Stimulated activated CD4-positive, alpha-beta T cell treated with anti-CD3 and anti-CD28 coated beads, Interleukin-12 subunit alpha, Interleukin-12 subunit beta, amount 100 ng/mL, for 24 hours (primary cell): ENCODE measurements at places on chromosomes 16 and 17.

GRCh38 chr17:76333673-76334505 is 19.8 kb downstream of the PRPSAP1 start:
- DNase-seq: no peak

DNA sequence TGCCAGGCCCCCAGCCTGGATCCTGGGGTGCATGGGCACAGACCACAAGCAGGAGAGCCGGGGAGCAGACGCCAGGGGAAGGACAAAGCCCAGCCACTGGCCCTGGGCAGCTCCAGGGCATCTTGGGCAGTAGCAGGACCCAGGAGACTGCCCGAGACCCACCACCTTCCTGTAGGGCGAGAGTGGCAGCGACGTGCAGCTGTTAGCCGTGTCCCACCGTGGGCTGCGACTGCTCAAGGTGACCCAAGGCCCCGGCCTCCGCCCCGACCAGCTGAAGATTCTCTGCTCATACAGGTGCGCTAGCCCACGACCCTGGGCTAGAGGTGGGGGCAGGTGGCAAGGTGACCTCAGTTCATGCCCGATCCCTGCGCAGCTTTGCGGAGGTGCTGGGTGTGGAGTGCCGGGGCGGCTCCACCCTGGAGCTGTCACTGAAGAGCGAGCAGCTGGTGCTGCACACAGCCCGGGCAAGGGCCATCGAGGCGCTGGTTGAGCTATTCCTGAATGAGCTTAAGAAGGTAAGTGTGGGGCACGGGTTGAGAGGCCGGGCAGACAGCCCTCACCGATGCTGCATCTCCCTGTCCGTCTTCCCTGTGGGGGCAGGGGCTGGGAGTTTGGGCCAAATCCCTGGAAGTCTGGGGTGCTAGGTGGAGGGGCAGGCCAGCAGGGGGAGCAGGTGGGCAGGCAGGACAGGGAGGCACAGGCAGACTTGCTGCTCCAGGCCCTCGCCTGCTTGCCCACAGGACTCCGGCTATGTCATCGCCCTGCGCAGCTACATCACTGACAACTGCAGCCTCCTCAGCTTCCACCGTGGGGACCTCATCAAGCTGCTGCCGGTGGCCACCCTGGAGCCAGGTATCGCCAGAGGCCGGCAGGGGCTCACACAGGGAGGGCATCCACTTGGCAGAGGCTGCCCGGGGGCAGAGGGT is 13.5 kb upstream of the SMIM5 start:
- DNase-seq: peak; percentile 13

DNA sequence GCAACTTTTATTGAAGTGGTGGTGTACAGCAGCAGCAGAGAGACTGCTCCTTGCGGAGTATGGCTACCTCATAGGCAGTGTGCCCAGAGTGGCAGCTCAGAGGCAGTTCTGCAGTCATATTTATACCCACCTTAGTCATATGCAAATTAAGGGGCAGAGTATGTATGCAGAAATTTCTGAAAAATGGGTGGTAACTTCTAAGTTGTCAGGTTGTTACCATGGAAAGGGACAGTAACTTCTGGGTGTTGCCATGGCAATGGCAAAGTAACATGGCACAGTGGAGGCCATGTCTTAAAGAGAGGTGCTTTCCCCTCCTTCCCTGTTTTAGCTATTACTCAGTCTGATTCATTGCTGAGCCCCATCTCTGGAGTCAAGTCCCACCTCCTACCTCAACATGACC is 53.4 kb downstream of the MEOX1 start:
- DNase-seq: peak; percentile 5

- no peak for DNase-seq
These were observed 140.1 kb downstream of the CLEC16A start for GRCh38 chr16:11084484-11084875.

GRCh38 chr16:73051226-73051625 is 3.3 kb upstream of the ZFHX3 start:
- no peak for DNase-seq

- no peak for DNase-seq
These were observed 225.6 kb downstream of the MSI2 start for GRCh38 chr17:57481910-57482391.

DNA sequence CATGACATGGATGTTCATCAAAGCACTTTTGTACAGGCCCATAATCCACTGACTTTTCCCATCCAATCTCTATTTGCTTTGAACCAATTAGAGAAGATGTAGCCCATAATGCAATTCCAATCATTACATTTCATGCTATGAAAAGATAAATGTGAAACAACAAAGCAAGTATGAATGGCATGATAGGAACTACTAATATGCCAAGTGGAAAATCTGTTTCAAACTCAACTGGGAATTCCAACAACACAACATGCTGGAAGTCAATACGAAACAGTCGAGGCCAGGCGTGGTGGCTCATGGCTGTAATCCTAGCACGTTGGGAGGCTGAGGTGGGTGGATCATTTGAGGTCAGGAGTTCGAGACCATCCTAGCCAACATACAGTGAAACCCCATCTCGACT is 39.6 kb upstream of the TMEM97 start:
- DNase-seq: no peak

- no peak for DNase-seq
These were observed at the start of gene CCL5 for GRCh38 chr17:35879773-35880654. Gene CCL5 (minus strand): TSS chr17:35880360.

- no peak for DNase-seq
These were observed 93.6 kb downstream of the WSCD1 start for GRCh38 chr17:6163612-6164333.

DNA sequence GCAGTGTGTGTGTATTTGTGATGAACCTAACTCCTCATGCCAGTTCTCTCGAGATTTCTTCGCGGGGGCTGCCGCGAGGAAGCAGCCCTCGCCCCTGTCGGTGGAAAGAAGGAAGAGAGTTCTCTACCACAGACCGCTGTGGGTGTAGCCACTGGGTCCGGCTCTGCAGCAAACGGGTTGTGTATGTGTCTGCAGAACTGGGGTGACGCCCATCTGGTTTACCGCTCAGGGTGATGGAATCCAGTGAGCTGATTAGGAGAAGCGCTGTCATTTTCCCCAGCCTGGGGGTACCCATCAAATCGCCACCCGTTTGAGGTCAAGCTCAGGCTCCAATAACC is 7.7 kb downstream of the CORO6 start:
- DNase-seq: no peak

GRCh38 chr16:67451061-67451703 is 20.3 kb downstream of the HSD11B2 start:
- no peak for DNase-seq

DNA sequence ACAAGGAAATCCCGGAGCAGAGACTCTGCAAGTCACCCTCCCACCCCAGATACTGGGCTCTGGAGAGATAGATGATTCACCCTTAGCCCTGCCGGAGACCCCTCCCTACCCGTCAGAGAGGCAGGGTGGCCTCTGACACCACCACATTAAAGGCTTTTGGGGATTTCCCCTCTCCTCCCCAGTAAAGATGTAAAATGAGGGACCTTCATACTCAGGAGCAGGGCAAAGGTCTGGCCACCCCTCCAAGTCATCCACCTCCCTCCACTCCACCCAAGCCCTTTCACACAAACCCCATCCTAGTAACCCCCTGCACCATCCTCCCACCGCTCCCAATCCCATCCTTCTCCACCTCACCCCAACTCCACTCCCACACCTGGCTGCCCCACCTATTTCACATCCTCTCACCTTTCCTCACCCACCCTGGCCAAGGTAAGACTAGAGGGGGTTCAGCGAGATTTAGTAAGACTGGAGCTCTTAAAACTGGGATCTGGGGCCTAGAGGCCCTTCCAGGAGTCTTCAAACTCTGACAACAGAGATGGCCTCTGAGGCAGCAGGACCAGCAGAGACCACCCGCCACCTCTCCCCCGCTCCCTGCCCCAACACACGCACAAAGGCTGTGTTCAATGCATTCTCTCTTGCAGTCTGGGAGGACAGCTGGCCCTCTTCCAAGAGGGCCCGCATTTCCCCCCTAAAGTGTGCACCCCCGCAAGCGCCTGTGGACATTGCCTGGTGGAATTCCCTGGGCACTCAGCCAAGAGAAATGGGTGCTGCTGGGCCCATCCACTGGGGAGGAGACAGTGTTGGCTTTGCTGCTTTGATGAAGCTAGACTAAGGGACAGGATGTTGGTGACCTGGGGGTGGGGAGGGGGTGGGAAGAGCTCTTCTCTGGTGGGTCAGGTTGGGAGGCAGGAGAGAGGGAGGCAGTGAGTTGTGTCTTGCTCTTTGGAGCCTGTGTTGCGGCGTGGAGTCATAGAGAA is 1.1 kb downstream of the ABAT start:
- DNase-seq: peak; percentile 51

- no peak for DNase-seq
These were observed 2.0 kb downstream of the SEPHS2 start for GRCh38 chr16:30443631-30444030.

DNA sequence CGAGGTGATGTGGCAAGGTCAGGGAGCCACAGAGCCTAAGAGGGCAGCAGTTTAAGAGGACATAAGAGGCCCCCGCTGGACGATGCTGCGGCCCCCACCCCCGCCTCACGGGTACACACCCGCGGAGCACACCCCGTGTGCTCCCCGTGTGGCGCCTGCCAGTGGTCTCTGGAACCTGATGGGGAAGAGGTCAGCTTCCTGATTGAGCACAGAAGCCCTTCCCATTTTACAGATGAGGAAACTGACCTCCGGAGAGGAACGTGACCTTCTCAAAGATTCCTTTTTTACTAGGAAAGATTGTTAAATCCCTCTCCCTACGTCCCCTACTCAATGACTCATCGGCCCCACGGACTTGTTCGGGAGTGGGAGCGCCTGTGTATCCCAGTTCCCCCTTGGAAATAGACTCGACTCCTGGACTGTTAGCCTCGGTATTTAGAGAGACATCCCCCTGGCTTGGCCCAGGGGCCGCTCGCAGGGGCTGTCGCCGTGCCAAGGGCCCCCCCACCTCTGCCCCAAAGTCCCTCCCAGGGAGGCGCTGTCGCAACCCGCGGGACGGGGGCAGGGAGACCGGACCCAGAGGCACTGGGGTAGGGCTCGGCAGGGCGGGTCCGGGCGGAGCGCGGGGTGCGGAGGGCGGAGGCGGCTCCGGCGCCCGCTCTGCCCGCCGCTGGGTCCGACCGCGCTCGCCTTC is at the start of gene ABCC3:
Gene ABCC3, plus strand, starts transcription at position 658 of the 691 bp plus-strand sequence. CDS start 56 bp downstream, outside the sequence.
- no peak for DNase-seq

DNA sequence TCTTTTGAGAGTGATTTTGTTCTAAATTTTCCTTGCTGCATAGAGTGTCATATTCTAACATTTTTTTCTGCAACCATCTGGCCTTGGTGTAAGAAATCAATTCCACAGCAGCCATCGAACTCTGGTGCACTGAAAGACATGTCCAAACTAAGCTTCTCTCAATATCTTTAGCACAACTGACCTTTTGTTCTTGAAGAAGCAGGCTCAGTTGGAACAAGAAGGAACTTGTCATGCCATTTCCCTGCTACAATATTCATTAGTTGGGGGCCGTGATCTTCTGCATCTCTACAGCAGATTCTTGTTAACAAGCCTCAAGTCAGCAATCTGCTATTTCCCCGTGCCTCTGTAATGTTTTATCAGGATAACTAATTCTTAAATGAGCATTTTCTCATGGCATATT is 1305.6 kb downstream of the CDH11 start:
- DNase-seq: no peak

DNA sequence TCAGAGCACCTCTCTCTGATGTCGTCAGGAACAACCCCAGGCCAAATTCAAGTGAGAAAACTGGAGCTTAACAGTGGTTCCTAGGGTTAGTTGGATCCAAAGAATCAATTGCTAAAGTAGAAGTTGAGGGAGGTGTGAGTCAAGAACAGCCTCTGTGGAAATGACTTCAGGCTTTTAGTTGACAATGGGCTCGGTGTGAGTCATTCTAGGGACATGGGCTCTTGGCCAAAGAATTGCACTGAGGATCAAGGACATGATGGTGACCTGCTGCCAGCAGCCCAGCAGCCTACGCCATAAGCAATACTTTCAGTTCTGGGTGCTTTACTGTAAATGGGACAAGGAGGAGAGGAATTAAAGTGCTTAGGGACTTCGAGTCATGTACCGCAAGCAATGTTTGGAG is 32.1 kb upstream of the SMURF2 start:
- no peak for DNase-seq

DNA sequence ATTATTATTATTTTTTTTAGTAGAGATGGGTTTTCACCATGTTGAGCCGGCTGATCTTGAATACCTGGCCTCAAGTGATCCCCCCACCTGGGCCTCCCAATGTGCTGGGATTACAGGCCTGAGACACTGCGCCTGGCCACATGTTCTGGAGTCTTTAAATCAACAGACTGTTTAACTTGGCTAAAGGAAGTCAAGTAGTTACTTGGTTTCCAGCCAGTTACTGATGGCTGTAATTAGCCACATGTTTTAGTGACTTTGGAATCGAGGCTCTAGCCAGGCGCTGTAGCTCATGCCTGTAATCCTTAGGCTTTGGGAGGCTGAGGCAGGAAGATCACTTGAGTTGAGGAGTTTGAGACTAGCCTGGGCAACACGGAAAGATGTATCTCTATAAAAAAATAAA is 699.2 kb upstream of the RBFOX1 start:
- DNase-seq: no peak
